HCT116 (cell line): ENCODE measurements at places on chromosomes 12 and 14.

GRCh38 chr14:96304956-96305355, 48.9 kb downstream of the BDKRB1 start:
- peak; percentile 4 for DNase-seq

- DNase-seq, result no peak
Observed at GRCh38 chr14:30179381-30180130, 251.9 kb upstream of the PRKD1 start.

DNA sequence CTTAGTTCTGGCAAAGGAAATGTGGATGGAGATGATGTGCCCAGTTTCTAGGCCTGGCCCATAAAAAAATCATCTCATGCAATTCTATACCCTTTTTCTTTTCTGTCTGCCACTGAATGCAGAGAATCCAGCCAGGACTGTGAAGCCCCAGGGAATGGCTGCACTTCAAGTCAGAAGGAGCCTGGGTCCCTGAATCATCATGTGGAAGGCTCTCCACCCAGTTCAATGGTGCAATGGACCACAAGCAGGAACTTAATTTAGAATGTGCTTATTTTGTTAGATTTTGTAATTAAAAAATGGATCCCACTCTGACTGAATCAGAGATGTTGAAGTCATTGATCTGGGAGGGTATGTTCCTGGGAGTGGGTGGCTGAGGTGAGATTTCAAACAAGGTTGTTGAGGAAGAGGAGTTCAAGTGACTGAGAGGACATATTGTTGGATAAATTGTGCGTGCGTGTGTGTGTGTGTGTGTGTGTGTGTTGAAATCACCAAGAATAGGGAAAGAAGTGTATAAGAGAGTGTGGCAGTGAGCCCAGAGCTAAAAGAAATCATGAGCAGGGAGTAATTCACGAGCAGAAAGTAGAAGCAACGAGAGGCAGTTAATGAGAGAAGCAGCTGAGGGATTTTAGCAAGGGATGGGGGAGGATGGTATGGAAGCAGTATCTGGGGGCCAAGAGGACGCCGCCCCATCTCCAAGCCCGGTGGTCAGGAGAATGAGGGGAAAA, 125.4 kb downstream of the TMX1 start:
- no peak for DNase-seq

- DNase-seq, result no peak
Observed at GRCh38 chr12:109510196-109510595, 32.8 kb downstream of the UBE3B start.

- DNase-seq, result no peak
Observed at GRCh38 chr12:50749459-50749882, 14.4 kb upstream of the ATF1 start.

DNA sequence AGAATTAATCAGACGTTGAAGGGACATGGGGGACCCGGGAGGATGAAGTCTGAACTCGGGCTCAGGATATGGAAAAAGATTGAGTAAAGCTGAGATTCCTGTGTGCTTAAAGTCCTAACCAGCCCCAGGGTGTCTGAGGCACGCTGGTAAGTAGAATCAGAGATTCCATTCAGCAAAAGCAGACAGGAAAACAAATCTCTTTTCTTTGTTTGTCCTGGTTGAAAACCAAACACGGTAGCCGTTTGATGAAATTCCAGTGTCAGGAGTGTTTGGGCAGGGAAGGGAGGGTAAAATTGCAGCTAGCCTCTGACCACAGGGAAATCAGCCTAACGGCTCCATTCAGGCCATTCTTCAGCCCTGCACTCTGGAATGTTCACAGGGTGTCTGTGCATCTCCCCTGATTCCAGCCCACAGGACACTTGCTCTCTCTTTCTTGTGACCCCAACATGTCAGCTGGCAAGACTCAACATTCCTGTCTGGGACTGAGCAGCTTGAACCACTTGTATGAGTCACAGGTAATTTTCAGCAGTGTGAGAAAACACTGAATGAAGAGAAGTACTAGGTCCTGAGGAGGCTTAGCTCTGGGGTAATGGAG, 31.0 kb downstream of the NINJ2 start:
- DNase-seq, result no peak
